BE2C (cell line): ENCODE measurements at places on chromosomes 1 and 21.

- DNase-seq: no peak
These were observed 12.2 kb upstream of the ACADM start for GRCh38 chr1:75712306-75712705.

- no peak for DNase-seq
These were observed 29.4 kb downstream of the CCN1 start for GRCh38 chr1:85609976-85610375.

DNA sequence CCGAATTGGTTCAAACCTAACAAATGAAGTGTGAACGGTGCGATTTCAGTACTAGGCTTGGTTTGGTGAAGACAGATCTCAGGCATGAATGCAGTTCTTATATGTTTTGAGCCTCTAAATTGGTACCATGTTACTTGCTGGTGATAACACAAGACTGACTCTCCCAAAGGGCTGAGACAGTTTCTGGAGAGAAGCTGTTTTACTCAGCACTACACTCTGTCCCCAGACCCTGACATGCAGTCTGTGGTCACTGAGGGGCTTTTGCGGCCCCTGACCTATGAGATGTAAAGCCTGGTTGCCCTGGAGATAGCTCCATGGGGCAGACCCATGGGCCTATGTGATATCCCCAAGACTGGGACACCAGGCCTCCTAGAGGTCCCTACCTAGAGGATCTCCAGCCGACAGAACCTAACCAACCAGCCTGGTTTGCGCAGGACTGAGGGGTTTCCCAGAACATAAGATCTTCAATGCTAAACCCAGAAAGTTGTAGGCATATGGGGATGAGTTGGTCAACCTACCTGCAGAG, 19.4 kb upstream of the FOXE3 start:
- no peak for DNase-seq

GRCh38 chr1:156582388-156583017, 3.0 kb downstream of the TTC24 start:
- DNase-seq: no peak

DNA sequence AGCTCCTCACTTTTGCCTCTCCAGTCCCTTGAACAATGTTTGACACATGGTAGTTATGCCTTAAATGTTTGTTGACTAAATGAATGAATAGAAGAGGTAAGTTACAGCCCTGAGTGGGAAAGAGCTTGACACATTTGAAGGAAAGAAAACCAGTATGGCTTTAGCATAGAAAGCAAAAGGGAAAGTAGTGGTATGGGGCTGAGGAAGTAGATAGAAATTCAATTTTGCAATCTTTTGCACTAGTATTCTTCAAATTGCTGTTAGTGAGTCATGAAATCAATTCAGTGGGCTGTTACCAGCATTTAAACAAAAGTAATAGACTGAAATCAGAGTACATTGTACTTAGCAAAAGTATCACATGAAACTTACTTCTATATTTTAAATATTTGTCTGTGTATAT, 21.1 kb downstream of the PLA2G4A start:
- DNase-seq: no peak

DNA sequence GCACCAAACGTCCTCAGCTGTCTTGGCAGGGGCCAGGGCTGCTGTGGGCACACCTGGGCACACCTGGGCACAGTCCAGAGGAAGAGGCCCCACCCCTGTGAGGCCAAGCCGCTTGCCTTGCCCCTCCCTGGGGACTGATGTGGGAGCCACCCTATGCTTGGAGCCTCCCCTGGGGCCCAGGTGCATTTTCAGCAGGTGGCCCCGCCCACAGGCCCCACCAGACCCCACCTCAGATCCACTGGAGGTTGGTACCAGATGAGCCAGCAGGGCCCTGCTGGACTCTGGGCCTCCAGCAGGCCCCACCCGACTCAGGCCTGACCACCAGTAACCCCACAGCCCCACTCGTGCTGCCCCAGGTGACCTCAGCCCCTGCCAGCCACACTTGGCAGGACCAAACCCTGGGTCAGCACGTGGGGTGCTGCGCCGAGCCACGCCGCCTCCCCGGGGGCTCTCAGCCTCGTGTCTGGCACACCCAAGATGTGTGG, 8.8 kb downstream of the SLC19A1 start:
- DNase-seq: peak; percentile 8

- DNase-seq: no peak
These were observed 3.3 kb upstream of the F3 start for GRCh38 chr1:94544706-94545490.

- no peak for DNase-seq
These were observed 12.0 kb downstream of the CREG1 start for GRCh38 chr1:167541610-167542009.

GRCh38 chr1:201085902-201086735, 26.1 kb downstream of the CACNA1S start:
- peak; percentile 66 for DNase-seq

- no peak for DNase-seq
These were observed 21.7 kb downstream of the LRP8 start for GRCh38 chr1:53306168-53306567.

DNA sequence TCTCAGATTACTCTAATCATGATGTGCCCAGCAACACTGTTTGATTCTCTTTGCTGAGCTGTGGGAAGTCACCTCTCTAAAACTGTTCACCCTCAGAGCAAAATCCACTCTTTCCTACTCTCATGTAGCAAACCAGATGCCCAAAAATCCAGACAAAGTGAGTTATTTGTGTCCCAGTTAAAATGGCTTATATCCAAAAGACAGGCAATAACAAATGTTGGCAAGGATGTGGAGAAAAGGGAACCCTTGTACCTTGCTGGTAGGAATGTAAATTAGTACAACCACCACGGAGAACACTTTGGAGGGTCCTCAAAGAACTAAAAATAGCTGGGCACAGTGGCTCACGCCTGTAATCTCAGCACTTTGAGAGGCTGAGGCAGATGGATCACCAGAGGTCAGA, 384.0 kb downstream of the HHIPL2 start:
- DNase-seq: no peak

DNA sequence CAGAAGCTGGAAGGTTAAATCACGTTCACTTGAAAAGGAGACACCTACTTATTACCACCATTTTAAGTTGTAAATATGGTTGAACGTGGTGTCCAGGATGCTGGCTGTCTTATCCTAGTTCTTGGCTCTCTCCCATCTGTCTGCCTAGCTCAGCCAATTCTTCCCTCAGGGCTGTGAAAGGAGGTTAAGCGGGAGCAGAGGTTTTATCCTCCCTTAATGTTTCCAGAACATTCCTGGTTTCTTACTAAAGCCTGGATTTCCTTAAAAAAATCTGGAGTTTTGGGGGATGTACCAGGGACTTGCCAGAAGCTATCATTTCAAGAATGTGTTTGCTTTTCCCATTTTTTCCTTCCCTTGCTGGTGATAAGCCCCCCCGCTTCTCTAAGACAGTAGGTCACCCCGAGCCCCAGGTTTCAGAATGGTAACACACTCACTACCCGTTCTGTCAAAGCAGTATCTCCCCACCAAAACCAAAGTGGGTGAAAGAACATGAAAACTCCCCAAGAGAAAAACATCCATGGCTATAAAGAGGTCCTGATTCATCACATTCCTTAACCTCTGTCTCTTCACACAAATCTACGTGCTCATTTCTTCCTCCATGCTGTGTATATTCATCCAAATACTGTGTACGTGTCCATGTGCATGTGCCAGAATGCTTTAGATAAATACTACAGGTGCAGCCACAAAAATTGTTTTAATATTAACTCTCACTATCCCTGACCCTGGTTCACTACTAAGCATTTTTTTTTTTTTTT, 114.7 kb downstream of the MAP3K21 start:
- no peak for DNase-seq

- no peak for DNase-seq
These were observed 262.4 kb downstream of the USP25 start for GRCh38 chr21:15992171-15992570.

GRCh38 chr1:152190589-152190988, 31.6 kb upstream of the RPTN start:
- DNase-seq: no peak

- no peak for DNase-seq
These were observed 2.3 kb downstream of the POFUT2 start for GRCh38 chr21:45285266-45285931.

DNA sequence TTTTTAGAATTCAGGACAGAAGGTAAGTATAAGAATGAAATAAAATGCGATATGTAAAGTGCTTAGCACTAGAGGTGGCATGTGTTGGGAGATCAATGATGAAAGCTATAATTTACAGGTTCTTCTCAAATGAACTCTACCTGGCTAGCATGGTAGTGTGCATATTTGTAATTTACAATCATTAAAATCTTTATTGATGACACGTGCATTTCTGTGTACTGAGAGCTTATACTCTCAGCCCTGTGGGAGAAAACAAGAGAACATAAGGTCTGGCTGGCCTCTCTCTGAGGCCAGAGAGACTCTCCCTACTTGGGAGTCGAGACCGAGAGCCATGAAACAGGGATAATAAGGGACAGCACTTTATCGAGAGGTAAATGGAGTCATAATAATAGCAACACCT, 76.4 kb downstream of the COLGALT2 start:
- DNase-seq: no peak

DNA sequence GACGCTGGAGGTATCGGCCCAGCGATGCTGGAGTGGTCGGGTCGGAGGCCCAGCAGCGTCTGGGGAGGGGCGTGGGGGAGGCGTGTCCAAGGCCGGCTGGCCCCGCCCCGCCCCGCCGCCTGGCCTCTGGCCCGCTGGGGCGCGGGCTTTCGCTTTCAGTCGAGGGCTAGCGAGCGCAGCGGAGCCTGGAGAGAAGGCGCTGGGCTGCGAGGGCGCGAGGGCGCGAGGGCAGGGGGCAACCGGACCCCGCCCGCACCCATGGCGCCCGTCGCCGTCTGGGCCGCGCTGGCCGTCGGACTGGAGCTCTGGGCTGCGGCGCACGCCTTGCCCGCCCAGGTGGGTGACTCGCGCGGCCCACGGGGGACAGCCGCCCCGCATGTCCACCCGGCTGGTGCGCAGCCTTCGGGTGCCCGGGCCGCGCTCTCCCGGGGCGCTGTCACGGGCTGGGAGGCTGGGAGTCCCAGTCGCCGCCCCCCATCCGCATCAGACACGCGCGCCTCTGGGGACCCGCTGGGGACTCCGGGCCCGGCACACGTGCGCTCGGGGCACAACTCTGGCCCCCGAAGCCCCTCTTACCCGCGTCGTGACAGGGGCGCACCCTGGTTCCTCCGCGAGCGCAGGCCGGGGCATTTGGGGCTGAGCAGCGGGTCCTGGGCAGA, at the start of gene TNFRSF1B:
Gene TNFRSF1B, plus strand, starts transcription at position 158 of the 659 bp plus-strand sequence. Its CDS starts 101 bp downstream, at position 259.
- peak; percentile 24 for DNase-seq
